Left lobe of liver (tissue), 2 donors: ENCODE measurements at places on chromosomes 6 and 20.

DNA sequence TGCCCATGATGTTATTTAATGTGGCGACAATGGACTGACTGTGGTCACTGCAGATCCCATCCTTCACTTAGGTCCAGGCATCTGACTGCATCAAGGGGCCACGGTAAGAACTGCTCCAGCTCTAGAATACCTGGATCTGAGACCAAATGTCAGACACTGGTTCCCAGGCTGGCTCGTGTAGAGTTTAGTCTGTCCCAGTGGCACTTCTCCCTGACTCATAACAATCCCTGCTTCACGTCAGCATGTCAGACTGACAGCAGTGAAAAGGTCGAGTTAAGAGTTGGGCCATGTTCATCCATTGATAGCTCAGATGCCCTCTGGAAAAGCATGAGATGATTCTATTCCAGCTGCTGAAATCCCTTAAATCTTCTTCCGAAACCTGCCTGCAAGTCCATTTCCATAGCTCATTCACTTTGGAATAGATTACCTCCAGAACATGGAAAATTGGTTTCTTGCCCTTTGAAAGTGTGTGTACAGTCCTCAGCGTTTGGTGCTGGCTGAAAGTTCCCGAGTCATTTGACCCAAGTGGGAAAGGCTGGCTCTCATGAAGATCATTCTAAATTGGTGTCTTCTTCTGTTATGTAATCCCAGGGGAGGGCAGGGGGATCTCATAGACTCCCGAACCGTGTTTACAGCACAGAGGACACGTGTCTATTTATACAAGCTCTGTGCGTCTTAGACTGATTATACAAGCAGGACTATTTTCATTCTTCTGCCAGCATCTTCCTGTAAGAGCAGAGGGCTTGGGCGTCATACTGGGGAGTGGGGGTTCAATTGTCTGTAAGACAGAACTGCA, 160.8 kb downstream of the ZDHHC14 start:
- no peak for DNase-seq

DNA sequence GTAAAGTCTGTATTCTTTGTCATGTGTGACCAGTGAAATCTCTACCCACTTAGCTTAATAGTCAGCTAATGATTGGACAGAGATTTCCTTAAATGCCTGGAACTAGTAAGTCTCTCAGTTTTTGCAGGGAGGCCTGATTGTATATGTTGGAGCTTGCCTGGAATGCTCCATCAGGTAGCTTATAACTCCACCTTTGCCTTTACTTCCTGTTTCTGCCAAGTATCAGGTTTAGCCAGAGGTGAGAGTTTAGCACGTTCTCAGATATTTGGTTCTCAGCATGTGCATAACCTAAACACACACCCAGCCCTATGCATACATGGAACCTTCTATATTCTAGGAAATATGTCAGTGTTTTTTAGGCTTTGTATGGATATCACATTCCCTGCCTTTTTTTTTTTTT, 435.3 kb downstream of the CDKAL1 start:
- DNase-seq: no peak

GRCh38 chr6:85490516-85491248, 40.8 kb downstream of the NT5E start:
- DNase-seq: no peak

DNA sequence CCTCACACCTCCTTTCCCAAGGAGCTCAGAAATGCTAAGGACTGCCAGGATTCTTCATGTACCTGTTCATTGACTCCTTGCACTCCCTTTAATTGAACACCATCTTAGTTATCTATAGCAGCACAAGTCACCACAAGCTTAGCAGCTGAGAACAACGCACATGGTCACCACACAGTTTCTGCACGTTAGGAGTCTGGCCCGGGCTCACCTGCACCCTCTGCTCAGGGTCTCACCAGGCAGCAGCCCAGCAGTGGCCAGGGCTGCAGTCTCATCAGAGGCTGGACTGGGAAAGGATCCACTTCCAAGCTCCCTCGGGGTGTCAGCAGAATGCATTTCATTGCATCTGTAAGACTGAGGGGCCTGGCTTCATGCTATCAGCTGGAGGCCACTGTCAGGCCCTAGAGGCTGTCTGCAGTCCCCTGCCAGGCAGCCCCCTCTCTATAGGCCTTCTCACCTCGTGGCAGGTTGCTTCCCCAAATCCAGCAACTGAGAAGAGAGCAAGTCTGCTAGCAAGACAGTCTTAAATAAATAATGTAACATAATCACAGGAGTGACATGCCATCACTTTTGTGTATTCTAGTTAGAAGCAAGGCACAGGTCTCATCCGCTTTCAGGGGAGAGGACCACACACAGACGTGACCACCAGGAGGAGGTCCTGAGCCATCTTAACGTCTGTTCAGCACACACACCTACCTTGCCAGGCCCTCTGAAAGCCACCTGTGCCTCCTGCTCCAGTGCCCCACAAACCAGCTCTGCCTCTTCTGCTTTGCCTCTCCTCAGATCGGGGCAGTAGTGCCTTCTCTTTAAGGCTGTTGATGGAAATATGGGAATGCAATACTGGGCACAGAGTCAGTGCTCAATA, 165.2 kb upstream of the CST7 start:
- DNase-seq: no peak

- no peak for DNase-seq
Measured at GRCh38 chr6:108666656-108667260, 106.0 kb downstream of the FOXO3 start.

DNA sequence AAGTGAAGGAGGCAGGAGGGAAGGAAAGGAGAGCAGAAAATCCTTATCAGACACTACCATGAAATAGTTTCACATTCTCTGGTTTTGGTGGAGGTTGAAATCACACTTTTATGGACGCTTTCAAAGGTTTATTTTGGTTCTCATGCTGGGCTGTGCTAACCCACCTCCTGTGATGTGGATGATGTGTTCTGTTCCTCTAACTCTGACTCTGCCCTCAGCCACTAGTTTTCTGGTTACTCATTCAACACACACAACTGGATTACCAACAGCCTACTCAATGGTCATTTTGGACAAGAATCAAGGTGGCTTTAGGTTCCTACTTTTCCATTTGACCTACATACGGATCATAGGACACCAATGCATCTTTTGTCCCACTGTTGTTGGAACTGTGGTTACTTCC, 522.1 kb upstream of the BTBD3 start:
- no peak for DNase-seq

GRCh38 chr6:52162940-52163908, 23.0 kb upstream of the IL17A start:
- DNase-seq: no peak

DNA sequence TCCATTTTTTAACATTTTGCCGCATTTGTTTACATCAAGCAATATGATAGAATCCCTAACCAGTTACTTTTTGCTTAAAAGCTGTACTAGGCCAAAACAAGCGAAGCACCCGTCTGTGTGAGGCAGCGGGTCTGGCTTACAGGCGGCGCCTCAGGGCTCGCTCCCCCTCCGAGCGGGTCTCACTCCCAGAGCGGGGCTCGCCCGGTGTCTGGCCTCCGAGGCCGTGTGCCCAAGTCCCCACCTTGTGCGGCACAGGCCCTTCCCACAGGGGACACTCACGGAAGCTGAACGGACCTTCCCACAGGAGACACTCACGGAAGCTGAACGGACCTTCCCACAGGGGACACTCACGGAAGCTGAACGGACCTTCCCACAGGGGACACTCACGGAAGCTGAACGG, 23.4 kb downstream of the ZBTB46 start:
- DNase-seq: no peak

- DNase-seq: no peak
Measured at GRCh38 chr20:50715694-50716093, 15.7 kb upstream of the PARD6B start.

- no peak for DNase-seq
Measured at GRCh38 chr6:25715794-25716193, 38.7 kb upstream of the SLC17A4 start.
